ENCODE measurements at places on chromosomes 12 and 14. TPM values are rescaled to one million over a fixed set of nuclear protein-coding genes. Genes with fewer than 3 reads are reported as not detected.
A peak's percentile ranks its signal among the peaks of the same experiment; 100 is the strongest.

Gene LMO3
- total RNA-seq = 14.2 TPM

GRCh38 chr12:66251049-66251448, 51.2 kb upstream of the HELB start:
- no peak for DNase-seq

Gene EXOC3L4
- 38.5 TPM for total RNA-seq

DNA sequence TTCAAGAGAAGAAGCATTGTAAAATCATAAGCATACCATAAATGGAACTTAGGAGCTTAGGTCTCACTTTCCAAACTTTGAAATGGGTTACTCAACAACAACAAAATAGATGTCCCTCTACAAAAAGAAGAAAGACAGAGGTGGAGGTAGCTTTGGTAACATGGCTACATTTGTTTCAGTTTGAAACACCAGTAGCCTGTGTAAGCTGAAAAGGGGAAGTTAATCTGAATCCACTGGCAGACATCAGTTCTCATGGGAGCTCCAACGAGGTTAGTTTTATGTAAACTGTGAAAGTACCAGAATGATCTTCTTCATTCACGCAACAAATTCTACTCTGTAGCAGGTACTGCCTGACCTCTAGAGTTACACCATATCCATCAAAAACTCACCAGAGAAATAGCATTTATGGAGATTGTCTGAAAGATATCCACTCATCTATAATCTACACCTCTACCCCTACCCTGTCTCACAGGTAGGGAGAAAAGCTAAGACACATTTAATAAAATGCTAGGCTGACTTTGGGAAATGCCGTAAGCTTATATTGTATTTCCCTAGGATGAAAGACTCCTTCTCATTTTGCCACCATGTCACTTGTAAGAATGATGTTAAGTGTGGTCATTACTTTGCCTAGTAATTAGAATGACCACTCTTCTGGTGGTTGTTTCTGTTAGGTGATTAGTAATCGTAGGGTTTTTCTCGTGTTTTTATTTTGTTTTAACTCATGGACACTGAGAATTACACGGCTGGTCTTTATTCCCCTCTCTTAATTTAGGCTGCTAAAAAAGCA, 224.1 kb downstream of the ASCL1 start:
- DNase-seq = no peak

DNA sequence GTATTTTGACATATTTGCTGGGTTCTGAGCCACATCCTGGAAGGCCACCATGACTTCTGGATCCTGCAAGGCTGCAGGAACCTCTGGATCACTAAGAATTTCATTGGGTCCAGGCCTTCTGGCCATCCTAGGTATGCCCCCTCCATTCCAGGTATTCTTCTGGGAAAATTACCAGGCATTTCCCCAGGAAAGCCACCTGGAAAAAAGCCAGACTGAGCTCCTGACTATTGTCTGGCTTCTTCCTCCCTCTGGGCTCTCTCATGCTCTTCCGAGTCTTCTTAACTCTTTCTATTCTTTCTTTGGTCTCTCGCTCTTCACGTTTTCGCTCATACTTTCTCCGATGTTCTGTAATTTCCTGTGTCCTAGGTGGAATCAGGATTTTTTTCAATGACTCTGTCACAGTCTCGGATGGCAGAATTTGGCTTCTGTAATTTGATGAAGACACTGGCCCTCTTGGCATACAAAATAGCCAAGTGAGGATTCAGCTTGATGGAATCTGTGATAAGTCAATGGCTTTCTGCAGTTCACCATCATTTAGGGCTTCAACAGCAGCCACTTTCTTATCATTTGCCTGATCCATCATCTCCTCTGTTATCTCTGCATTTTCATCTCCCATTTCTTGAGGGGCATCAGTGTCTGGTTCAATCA, 42.6 kb downstream of the ATP23 start:
- DNase-seq = no peak

DNA sequence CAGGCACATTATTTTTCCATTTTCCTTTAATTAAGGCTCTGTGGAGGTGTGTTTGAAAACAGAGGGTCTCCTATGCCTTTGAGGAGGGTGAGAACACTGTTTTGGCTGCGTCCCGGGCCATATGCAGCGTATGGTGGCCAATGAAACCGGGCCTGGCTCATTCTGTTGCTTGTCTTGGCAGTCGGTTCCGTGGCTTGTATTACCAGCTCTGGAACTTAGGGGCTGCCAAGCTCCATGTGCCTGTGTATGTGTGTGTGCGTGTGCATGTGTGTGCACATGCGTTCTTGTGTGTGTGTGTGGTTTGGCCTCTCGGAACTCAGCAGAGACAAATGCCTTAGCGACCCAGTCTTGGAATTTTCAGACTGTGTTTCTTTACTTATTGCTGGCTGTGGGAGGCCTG, 2.7 kb downstream of the JDP2 start:
- peak; percentile 75 for DNase-seq

Gene FAM186B
- 0.18 TPM for total RNA-seq

DNA sequence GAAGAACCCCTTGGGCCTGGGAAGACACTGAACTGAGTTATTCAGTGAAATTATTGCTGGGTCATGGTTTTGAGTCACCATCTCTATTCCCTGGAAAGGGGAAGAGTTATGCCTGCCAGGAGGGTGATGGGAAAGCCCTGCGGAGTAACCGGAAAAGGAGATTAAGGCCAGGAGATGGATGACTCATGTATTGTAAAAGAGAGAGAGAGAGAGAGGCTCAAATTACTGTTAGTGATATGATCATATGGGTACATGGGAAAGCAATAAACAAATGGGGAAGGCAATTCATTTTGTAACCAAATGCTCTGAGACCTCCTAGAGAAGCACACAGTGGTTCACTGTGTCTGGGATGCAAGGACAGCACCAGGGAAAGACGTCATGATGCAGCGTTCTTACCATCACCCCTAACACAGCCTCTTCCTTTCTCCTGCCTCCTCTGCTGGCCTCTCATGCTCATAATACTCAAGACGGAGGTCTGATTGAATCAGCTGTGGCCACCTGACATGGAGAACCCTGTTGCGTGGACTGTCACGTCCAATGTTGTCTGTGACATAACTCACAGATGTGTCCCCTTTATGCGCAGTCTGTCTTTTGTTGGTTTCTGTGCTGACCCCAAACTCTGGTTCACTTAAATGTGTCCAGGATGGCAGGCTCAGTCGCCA, 243.7 kb downstream of the TMEM132D start:
- no peak for DNase-seq

Gene IFNG-AS1
- not detected for total RNA-seq

Gene COX8C
- total RNA-seq = not detected

- DNase-seq = no peak
Observed at GRCh38 chr12:106736051-106736957, 38.2 kb upstream of the RIC8B start.

Gene SRRM4
- not detected for total RNA-seq

Gene AMDHD1
- not detected for total RNA-seq

Gene SNRNP35
- total RNA-seq = 55.0 TPM

DNA sequence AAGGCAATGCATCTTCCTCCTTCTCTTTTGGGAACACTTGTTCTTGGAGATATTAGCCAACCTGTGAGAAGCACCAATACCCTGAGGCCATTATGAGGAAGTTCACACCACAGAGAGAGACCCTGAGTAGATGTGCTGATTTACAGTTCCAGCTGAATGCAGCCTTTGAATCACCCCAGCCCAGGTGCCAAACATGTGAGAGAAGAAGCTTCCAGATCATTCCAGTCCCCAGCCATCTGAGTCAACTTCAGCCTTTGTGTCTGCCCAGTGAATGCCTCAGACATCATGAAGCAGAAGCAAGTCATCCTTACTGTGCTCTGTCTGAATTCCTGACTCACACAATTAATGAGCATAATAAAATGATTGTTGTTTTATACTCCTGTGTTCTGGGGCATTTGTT, 25.1 kb downstream of the C12orf42 start:
- no peak for DNase-seq

Gene INSM2
- total RNA-seq = not detected
